ENCODE measurements at places on chromosomes 12 and 14.
A peak's percentile ranks its signal among the peaks of the same experiment; 100 is the strongest.

DNA sequence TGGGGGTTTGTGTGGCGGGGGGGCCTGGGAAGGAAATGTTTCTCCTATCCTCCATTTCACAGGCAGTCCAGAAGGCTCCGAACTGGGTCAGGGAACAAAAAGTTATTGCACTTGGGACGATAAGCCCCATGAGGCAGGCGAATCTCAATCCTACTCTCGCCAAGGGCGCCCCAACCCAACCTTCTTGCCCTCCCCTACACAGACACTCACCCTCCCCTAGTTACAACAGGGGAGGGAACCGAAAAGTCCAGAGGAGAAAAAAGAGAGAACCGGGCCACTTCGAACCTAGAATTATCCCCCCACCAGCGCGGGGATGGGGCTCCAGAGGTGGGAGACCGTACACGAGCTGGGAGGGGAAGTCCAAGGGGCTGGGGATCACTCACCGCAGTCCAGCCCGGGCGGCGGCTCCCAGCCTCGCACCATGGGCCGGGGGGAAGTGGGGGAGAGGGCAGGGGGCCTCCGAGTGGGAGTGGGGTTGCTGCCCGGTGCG, 357 bp downstream of the HOMEZ start:
- no peaks in the 10 kb centered on the region for H3K27me3 ChIP-seq
- H3K27ac ChIP-seq, result peak overlapping the region; percentile 96
- H3K4me1 ChIP-seq, result peaks cover 25% of the 10 kb centered on the region
- peak overlapping the region; percentile 91 for H3K4me3 ChIP-seq

GRCh38 chr12:28027947-28028724, 55.6 kb upstream of the PTHLH start:
- no peaks in the 10 kb centered on the region for H3K36me3 ChIP-seq
- no peak overlapping the region for H3K27ac ChIP-seq

DNA sequence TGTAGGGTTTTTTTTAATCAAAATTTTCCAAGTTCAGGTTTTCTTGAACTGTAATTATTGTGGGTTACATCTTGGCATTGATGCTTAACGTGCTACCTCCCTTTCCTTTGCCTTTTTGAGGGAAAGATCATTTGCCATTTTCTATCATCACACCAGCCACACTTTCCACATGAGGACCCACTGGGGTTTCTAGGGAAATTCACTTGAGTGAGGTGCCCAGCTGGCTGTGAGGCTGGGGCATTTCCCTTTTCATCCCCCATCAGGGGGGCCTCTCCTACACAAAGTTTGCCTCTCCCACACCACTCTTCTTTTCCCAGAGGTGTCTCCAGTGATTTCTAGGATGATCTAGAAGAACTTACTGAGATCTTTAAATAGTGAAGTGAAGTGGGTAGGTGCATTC, 335.7 kb downstream of the BMP4 start:
- H3K27me3 ChIP-seq, result peaks cover 9% of the 10 kb centered on the region
- H3K4me1 ChIP-seq, result no peaks in the 10 kb centered on the region
- DNase-seq, result no peak
- H3K27ac ChIP-seq, result no peak overlapping the region
- no peaks in the 10 kb centered on the region for H3K36me3 ChIP-seq

- H3K4me3 ChIP-seq, result no peak overlapping the region
- no peak for DNase-seq
- peaks cover 15% of the 10 kb centered on the region for H3K4me1 ChIP-seq
Measured at GRCh38 chr14:56798447-56799342, 11.6 kb downstream of the OTX2 start.

GRCh38 chr14:105070760-105071137, 5.5 kb upstream of the GPR132 start:
- DNase-seq, result no peak
- H3K4me3 ChIP-seq, result no peak overlapping the region
- peak overlapping the region; percentile 85 for H3K27ac ChIP-seq
- no peaks in the 10 kb centered on the region for H3K27me3 ChIP-seq
- peaks cover 59% of the 10 kb centered on the region for H3K4me1 ChIP-seq

- H3K27me3 ChIP-seq, result peaks cover 16% of the 10 kb centered on the region
- H3K36me3 ChIP-seq, result no peaks in the 10 kb centered on the region
- no peak for DNase-seq
- H3K27ac ChIP-seq, result no peak overlapping the region
Measured at GRCh38 chr14:60616461-60616959, 32.8 kb downstream of the SIX1 start.

GRCh38 chr12:109708939-109709338, 4.7 kb upstream of the FAM222A start:
- H3K4me1 ChIP-seq, result no peaks in the 10 kb centered on the region
- H3K27ac ChIP-seq, result no peak overlapping the region
- H3K36me3 ChIP-seq, result no peaks in the 10 kb centered on the region
